Caco-2 (cell line): ENCODE measurements at places on chromosomes 1 and 21.

DNA sequence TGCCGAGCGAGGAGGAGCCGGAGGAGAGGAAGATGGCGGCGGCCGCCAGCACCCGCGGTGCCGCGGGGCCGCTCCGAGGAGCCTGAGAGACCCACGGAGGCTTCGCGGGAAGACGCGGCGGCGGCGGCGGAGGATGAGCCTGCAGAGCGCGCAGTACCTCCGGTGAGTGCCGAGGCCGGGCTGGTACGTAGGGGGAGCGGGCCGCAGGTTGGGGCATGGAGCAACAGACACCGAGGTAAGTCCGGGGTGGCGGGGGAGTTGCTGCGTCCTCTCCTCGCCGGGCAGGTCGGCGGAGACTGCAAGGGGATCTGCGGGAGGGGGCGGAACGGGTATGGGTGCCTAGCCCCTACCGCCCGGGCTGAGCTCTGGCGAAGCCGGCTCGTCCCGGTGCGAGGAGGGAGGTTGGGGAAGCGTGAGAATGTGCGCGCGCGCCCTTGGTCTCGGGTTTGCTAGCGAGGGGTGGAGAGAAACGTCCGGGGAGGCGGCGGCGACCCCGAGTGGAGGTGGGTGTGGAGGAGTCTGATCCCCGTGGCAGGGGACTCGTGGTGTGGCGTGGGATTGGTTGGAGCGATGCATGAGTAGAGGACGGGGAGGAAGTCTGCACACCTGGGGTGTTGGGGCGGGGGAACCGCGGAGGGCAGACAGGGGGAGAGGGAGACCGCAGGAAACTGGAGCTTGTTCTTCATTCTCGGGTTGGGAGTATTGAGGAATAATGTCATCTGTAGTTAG is at the start of gene SMG7:
SMG7 (plus strand) TSS at position 12 of the 729 bp plus-strand sequence; CDS start at position 134, 122 bp downstream.
- peak; percentile 44 for DNase-seq

GRCh38 chr1:21099034-21099868 is 77.4 kb downstream of the EIF4G3 start:
- DNase-seq, result no peak

GRCh38 chr1:11307852-11308251 is 34.9 kb downstream of the UBIAD1 start:
- no peak for DNase-seq

DNA sequence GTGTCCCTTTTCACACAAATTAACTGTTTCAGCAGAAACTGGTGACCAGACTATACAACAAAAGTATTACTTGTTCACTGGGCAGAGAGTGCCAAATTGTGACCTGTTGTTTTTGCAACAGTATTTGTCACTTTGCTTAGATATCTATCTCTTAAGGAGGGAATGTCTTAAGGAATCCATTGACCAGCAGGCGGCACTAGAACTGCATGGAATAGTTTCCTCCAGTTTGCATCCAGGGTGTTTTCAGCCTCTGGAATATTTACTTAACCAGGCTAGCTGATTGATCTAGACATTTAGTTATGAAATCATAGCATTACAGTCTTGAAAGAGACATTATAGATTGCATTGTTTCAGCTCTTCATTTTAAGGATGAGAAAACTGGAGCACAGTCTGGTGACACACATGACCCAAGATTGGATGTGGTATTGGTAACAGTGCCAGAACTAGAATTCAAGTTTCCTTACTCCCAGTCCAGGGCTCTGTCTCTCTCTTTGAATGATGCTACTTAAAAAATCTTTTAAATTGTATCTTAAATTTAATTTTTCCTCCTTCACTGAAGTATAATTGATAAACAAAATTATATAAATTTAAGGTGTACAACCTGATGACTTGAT is 16.9 kb downstream of the RPTN start:
- DNase-seq, result peak; percentile 61

DNA sequence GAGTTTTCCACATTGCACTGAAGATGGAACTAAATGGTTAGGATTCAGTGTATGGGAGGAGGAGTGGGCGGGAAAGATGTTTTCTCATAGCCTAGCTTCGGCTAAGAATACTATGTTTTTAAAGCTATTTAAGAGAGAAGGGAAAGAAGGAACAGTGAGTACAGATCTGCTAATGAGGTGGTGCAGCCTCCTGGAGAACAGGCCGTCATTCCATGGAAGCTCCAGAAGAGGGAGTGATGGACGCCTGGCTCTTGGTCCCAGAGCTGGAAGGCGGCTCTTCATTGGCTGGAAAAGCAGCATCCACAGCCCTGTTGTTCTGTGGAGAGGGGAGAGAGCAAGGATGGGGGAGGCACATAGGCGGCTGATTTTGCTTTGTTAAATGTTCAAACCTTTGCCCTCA is 6.9 kb downstream of the CAMK1G start:
- no peak for DNase-seq
